ENCODE measurements at places on chromosomes 5 and 9.

DNA sequence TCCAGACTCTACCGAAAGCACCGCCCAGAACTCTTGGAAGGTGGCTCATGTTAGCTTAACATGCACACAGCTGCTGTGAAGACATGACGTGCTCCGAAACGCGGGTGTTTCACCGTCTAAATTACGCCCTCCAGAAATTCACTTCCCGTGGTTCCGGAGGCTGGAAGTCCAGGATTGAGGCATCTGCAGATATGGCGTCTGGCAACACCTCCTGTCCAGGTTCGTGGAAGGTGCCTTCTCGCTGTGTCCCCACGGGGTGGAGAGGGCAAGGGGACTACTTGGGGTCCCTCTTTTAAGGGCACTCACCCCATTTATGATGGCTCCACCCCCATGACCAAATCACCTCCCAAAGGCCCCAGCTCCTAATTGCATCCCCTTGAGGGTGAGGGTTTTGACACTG, 348.0 kb upstream of the IRX2 start:
- no peak for DNase-seq

GRCh38 chr9:134752471-134753168, 111.0 kb downstream of the COL5A1 start:
- no peak for DNase-seq

- DNase-seq, result no peak
Observed at GRCh38 chr5:93247105-93247504, 333.9 kb downstream of the NR2F1-AS1 start.

DNA sequence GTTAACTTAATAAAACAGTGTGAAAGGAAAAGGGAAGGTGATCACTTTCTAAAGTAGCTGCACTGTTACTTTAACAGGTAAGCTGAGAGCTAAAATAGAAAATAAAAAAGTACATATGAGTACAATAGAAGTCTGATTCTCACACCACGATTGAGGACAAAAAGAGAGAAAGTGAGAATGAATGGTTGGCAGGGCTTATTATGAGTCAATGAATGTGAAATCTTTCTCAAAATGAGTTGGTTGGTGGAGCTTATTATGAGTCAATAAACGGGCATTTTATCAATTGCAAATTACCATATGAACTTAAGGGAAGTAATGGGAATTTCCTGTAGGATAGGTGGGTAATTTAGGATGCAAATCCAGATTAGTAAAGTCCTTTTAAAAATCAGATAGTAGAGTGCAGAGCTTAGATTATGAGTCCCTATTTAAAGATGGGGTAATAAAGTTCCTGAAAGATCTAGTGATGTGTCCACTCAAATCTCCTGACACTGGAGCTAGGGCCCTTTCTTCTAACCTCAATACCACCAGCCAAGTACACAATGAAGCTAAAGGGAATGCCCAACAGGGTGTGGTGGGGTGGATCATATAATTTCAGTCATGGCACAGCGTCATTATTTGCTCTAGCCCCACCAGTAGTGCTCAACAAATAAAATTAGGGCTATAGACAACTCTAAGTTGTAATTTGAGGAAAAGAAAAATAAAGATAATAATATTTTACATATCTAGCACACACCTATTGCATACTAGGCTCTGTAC, 21.1 kb upstream of the TLR4 start:
- DNase-seq, result no peak

DNA sequence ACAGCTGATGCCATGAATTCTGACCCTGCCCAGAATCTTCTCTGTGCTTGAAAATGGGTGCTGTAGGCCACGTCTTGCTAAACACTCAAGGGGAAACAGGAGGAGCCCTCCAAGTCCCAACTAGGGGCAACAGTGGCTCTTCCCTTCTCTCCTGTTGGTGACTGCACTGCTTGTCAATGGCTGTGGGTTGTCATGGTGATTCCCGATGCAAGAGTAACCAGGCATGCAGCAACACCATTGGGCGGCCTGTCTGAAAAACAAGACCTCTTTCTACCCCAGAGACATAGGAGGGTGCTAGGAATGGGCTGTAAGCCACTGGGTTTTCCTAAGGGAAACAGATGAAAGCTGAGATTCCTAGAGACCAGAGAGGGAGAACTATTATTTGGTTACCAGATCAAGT, 201.7 kb upstream of the PANK3 start:
- DNase-seq, result no peak

- DNase-seq, result no peak
Observed at GRCh38 chr9:21016701-21017491, 14.5 kb downstream of the HACD4 start.

DNA sequence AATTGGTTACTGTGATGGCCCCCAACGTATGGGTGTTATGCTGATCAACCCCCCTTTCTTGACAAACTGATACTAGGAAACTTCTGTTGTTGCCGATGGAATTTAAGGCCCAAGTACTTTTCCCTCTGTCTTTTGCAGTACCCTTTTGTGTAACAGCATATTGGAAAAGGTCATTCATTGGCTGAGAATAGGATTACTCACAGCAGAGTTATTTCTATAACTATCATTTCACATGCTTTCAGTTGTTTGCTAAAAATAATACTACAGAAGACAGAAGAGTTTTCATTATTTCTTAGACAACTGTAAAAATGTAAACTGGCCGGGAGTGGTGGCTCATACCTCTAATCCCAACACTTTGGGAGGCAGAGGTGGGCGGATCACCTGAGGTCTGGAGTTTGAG, 329.5 kb downstream of the KIAA0825 start:
- DNase-seq, result no peak

DNA sequence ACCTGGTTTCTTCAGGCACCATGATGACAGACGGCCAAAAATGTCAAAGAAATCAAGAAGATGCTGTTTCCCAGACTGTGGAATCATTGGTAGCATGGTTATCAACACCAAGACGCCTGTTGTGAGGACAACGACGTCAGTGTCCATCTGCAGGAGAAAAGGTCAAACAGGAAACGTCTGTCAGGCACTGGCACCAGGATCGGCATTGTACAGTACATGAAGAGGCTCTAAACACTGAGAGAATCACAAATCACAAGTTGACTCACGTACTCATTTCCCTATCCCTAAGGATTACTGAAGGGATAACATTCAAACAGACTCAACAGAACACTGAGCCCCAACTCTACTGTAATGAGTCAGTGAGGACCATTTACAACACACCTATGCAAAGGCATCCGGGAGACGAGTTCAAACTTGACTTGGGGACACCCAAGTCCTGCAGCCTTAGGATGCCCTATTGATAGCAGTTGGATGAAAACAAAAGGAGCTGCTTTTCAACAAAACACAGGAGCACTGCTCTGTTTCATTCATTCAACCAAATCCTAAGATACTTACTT, 21.0 kb downstream of the TSC1 start:
- DNase-seq, result no peak

- DNase-seq, result no peak
Observed at GRCh38 chr9:126842977-126843799, 17.3 kb upstream of the ZBTB34 start.

DNA sequence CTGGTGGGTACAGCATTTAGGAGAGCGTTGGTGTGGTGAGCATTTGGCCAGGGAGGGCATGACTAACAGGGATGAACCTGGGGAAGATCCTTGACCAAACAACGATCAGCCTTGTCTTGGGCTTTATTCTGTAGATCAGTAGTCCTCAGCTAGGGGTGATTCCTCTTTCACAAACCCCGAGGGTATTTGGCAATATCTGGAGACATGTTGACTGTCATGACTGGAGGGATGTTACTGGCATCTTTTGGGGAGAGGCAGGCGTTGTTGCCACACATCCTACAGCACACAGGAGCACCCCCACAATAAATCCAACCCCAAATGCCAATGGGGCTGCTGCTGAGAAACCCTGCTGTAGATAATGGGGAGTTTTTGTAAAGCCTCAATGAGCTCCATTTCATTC, 43.9 kb downstream of the OSTF1 start:
- DNase-seq, result no peak

DNA sequence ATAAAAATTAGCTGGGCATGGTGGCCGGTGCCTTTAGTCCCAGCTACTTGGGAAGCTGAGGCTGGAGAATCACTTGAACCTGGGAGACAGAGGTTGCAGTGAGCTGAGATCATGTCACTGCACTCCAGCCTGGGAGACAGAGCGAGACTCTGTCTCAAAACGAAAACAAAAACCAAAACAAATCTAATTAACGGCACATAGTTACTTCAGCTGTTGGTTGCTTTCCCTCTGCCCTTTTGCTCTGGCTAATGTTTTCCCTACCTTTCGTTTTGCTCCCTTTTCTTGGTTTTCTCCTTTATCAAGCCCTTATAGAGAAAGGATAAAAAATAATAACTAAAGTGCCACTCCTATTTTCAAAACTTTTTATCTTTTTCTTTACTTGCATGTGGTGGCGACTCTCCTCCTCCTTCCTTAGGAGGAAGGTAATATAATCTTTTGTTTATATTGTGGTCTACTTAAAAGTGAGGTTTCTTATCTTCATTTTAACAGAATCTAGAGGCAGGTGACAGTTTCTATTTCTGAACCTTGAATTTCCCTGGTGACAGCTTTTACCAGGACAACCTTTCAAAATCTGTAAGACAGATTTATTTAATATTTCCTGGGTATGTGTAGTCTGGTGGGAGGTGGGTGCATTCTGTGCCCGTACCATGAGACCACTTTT, 125.4 kb downstream of the ARHGEF28 start:
- DNase-seq, result no peak

- no peak for DNase-seq
Observed at GRCh38 chr5:23579566-23579965, 72.2 kb downstream of the PRDM9 start.

DNA sequence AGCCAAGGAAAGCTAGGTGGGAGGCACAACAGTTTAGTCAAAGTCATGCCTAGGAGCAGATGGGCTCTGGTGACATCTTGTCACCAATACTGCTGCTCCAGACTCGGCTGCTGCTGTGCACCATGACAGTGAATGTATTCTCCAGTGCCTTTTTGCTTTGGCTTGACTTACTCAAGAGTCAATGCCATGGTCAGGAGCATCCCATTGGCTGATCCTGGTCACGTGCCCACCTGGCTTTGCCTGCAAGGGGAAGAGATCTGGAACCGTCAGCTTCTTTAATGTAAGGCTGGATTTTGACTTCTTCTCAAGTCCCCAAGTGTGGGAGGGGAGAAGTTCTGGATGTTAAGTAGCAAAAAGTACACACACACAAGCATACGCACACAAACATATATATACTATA, 19.9 kb upstream of the MUSK start:
- DNase-seq, result no peak

DNA sequence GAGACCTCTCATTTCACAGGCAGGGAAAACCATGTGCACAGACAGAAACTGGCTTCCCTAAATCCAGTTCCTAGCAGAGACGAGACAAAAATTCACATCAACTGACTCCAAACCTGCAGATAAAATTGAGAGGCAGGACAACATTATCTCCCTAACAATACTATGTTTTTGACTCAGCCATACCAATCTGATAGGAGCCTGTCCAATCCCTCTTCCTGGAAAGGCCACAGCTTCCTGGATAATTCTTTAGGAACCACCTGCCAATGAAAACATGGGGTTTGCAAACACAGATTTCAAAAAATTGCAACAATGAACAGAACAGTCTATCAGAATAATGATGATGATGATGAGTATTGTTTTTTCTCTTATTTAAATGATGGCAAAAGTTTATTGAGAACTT, 22.4 kb downstream of the SH3TC2 start:
- DNase-seq, result no peak

GRCh38 chr9:70571258-70571657, 156.8 kb upstream of the KLF9 start:
- no peak for DNase-seq

- no peak for DNase-seq
Observed at GRCh38 chr9:130064621-130065020, 10.9 kb downstream of the GPR107 start.

- no peak for DNase-seq
Observed at GRCh38 chr5:92599217-92599810, 981.7 kb downstream of the NR2F1-AS1 start.

DNA sequence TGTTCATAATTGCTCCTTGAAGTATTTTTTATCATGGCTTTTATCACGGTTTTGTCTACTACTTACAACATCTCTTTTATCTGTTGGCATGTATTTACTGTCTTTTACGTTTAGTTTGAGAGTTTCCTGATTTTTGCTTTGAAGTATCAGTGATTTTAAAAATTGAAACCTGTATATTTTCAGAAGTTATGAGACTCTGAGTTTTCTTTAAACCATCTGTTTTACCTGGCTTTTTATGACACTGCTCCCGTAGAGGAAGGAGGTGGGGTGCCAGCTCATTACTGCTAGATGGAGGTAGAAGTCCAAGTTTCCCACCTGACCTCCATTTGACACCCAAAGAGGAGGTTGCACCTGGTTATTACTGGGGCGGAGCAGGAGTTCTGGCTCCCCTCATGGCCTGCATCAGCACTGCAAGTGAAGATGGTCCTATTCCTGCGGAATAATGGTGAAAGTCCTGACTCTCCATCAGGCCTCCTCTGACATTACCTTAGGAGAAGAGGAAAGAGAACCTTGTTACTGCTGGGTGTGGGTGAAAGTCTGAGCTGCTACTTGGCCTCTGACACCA, 10.0 kb upstream of the ZNF131 start:
- DNase-seq, result peak; percentile 40

- no peak for DNase-seq
Observed at GRCh38 chr5:149778303-149779123, 48.4 kb downstream of the PPARGC1B start.

DNA sequence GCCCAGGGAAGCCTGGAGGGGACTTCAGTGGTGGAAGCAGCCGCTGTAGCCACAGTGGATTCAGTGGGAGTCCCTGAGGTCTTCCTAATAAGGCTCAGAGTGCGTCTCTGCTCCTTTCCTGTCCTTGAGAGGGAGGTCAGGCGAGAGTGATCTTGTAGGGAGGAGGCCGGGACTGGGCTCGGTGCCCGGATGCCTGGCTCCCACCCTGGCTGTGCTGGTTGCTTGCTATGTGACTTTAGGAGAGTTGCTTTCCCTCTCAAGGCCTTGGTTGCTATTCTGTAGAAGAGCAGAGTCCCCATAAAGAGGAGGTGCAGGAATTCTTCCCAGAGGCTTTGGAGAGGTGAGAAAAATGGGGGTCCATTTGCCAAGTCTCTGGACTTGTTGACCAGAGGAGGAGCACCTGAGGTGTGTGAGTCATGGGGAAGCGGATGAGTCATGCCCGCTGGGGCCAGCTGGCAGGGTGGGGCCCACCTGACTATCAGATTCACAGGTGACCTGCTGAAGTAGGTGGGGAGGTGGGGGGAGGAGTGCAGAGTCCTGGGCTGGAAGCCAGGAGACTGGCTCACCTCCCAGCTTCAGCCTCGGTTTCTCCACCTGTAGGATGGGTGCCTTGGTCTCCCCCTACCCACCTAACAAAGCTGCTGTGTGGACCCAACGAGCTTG, 13.8 kb downstream of the GSN start:
- no peak for DNase-seq

GRCh38 chr9:132487980-132488535, 78.0 kb downstream of the CFAP77 start:
- DNase-seq, result no peak

GRCh38 chr9:8757881-8758280, 958.3 kb upstream of the DMAC1 start:
- DNase-seq, result no peak

GRCh38 chr9:14585730-14586473, 107.3 kb downstream of the ZDHHC21 start:
- peak; percentile 5 for DNase-seq

DNA sequence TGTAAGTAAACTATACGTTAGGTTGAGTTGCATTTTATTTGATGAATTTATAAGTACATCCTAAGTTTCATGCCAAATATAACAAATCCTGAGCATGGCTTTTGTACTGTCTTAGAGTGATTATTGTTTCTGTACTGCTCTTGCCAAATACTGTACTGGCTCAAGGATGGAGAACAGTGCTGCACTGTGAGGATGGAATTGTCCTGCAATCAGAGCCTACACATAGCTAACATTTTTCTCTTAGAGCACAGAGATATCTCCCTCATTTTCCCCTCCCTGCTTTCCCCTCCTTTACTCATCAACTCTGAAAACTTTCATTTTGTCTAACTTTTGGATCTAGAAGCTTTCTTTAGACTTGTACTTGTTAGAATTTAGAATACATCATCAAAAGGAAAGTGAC, 28.3 kb downstream of the LRRC70 start:
- DNase-seq, result no peak

All from CD4-positive, alpha-beta memory T cell (primary cell).